ENCODE measurements at places on chromosomes 13 and 19.

- no peak for DNase-seq
Observed at GRCh38 chr13:106445996-106446395, 89.5 kb downstream of the EFNB2 start.

DNA sequence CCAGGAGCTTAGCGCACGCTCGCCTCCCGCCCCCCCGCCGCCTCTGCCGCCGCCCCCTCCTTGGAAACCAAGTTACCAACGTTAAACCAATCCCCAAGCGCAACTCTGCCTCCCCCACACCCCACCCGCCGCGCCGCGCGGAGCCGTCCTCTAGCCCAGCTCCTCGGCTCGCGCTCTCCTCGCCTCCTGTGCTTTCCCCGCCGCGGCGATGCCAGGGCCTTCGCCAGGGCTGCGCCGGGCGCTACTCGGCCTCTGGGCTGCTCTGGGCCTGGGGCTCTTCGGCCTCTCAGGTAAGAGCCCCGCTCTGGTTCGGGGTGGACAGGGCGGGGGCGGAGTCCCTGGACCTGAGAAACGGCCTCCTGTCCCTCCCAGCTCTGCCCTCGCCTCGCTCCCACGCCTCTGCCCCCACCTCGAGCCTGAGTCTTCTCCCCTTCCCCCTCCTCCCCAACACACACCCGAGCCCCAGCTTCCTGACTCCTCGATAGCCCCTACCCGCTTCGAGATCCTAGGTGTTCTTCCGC lies at the start of gene ICAM5:
TSS of gene ICAM5 (plus strand) at position 117 of the 521 bp plus-strand sequence. CDS start at position 209, 92 bp downstream.
- DNase-seq, result no peak

- no peak for DNase-seq
Observed at GRCh38 chr13:29754473-29754806, 96.0 kb downstream of the UBL3 start.

DNA sequence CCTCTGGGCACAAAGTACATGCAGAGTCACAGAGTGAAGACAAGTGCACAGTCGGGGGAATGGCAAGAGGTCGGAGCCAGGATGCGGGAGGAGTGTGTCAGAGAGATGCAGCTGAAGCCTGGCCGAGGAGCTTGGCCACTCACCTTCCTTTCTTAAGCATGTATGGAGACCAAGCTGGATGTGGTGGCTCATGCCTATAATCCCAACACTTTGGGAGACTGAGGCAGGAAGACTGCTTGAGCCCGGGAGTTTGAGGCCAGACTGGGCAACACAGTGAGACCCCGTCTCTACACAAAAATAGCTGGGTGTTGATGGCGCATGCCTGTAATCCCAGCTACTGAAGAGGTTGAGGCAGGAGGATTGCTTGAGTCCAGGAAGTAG lies 67.0 kb downstream of the LATS2 start:
- no peak for DNase-seq

GRCh38 chr19:6138066-6138465 lies 2.6 kb downstream of the ACSBG2 start:
- no peak for DNase-seq

DNA sequence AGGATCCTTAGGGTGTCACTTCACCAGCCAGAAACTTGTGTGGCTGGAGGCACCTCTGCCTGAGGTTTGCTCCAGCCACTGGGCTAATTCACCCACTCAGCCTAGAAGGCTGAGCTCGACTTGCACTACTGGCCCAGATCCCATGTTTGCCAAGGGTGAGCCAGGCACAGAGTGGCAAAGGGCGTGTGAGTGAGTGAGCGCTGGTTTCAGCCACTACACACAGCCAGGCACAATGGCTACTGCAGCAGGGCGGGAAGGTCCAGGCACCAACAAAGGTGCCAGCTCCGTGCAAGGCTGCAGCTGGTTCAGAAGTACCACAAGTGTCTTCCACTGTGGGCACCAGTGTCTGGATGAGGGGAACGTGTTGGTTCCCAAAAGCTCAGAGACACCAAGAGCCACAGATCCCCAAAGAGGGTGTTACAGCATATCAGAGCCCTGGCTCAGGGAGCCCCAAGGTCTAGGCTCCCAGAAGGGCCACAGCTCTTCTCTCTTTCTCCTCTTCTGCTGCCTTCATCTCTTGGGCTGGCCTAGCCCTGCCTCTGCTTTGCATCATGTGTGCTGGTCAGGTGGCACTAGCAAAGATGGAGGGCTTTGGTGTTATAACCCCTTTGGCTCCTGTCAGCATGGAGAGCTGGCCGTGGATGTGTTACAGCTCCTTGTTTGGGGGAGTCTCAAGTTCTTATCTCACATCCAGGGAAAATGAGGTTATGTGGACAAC lies 736.3 kb upstream of the KLHL1 start:
- DNase-seq, result no peak

GRCh38 chr13:32837307-32837972 lies 178.8 kb upstream of the KL start:
- DNase-seq, result no peak
